ENCODE measurements at places on chromosomes 3 and 15. TPM values are rescaled to one million over a fixed set of nuclear protein-coding genes. Genes with fewer than 3 reads are reported as not detected.
A peak's percentile ranks its signal among the peaks of the same experiment; 100 is the strongest.

- peak; percentile 5 for DNase-seq
Measured at GRCh38 chr15:100866386-100867330, 13.0 kb upstream of the ALDH1A3 start.

DNA sequence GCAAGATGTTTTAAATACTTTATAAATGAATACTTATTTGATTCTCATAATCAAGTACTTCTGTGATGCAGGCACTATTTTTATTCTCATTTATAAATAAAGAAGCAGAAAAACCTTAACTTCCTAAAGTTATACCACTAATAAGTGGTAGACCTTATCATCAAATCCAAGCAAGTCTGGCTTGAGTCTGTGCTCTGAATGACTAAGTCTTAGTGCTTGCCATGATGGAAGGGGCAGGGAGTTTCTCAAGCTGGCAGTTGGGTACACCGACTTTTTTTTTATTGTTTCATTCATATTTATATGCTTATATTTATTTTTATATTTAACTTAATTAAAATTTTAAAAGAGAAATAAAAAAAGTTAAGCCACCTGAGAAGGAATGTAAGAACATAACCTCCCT is 23.6 kb downstream of the SLMAP start:
- DNase-seq, result no peak

DNA sequence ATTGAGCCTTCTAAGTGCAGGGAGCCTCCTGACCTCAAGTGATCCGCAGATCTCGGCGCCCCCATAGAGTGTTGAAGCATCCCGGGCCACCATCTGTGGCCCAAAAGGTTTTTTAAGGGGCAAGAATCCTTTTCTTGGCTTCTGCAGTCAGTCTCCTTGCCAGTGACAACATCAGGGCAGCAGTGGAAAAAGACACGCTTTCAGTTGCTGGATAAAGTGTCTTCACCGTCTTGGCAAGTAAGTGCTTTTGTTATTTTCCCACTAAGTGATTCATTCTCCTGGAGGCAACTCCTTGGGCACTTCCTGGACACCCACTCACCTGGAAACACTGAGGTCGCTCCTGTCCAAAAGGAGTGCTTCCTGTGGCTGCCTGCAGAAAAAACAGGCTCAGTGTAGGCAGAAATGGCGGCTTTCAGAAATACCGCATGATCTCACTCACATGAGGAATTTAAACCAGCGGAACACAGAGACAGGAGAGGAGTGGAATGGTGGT is 71.7 kb upstream of the ABHD2 start:
- no peak for DNase-seq

- no peak for DNase-seq
Measured at GRCh38 chr3:37558580-37558979, 303.1 kb upstream of the CTDSPL start.

DNA sequence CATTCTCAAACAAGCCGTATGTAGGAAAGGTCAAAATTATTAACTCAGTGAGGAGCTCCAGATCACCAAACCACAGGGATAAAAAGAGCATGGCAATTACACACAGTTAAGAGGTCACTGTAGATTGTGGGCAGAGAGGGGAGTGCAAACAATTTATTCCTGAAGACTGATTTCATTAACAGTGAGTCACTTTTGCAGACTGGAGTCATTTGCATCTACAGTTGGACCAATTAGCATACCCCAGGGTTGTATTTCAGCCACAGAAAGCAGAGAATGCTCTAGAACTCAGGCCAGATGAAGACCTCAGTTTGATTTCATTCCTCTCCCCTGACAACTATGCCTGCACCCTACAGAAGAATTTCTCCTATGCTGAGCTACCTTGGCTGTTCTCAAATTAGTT is 40.1 kb downstream of the SETMAR start:
- no peak for DNase-seq

GRCh38 chr3:191138937-191139336 is 60.1 kb upstream of the OSTN start:
- DNase-seq, result no peak

GRCh38 chr15:48814286-48814685 is 3.4 kb upstream of the CEP152 start:
- no peak for DNase-seq

GRCh38 chr3:114565216-114565615 is 271.4 kb downstream of the TIGIT start:
- no peak for DNase-seq

- no peak for DNase-seq
Measured at GRCh38 chr3:38029400-38030125, at the start of gene PLCD1. Gene PLCD1 (minus strand): TSS chr3:38029642. CDS start chr3:38029539, 103 bp downstream.

DNA sequence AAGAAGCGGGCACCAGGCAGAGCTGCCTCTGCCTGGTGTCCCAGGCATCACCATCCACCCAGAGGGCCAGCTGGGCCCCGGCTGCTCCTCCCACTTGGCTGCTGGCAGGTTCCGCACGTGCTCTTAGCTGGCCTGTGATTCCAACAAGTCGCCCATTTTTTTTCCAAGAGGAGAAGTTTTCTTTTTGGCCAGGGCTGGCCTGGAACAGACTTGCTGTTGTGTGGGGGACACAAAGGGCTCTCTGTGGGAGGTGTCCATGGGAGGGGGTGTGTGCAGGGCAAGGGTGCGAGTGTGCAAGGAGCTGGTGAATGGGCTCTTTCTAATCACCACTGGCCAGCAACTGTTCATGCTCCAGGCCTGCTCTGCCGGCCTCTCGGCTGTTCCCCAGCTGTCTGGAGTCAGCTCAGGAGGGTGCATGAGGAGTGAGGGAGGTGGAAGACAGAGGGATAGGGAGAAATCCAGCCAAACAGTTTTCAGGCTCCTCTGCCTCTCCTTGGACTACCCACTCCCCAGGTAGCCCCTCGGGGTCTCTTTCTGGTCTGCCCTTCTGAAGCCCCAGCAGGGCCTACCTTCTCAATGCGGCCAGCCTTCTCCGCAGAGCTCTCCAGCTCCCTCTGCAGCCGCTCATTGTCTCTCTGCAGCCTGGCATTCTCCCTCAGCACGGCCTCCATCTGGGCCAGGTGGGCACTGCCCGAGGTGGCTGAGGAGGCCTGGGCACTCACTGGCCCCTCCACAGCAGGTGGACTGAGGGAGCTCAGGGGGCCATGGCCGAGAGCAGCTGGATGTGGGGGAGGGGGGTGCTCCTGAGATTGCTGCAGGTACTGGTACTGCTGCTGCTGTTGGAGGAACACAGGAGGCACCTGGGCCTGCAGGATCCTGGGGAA is 7.1 kb downstream of the AMOTL2 start:
- DNase-seq, result no peak

Gene ARHGEF3
- 2.7 TPM for total RNA-seq

Gene TTBK2
- 8.5 TPM for total RNA-seq

Gene TRH
- not detected for total RNA-seq

DNA sequence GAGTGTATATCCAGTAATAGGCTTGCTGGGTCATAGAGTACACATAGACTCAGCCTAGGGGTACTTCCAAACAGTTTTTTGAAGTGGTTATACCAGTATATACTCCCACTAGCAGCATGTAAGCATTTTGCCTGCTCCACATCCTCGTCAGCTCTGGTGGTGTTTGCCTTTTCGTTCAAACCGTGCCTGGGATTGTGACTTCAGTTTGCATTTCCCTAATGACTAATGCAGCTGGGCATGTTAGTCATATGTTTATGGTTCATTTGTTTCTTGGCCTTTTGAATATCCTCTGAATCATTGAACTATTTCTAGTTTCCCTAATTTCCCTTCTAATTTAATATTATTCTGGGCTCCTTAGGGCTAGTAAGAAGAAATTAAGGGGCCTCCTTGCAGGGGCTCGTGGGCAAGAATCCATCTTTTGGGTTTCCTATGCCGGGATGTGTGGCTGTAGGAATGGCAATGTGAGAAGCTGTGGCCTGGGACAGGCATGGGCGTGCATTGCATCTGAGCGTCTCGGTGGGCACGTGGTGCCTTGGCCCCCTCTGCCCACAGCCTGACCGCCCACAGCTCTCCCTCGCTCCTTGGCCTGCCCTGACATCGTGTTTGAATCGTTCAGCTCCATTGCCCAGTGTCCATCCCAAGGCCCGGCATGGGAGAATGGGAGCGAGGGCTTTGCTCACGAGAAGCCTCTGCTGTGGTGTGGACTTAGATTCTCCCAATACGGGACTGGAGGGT is 26.4 kb downstream of the FAH start:
- no peak for DNase-seq

DNA sequence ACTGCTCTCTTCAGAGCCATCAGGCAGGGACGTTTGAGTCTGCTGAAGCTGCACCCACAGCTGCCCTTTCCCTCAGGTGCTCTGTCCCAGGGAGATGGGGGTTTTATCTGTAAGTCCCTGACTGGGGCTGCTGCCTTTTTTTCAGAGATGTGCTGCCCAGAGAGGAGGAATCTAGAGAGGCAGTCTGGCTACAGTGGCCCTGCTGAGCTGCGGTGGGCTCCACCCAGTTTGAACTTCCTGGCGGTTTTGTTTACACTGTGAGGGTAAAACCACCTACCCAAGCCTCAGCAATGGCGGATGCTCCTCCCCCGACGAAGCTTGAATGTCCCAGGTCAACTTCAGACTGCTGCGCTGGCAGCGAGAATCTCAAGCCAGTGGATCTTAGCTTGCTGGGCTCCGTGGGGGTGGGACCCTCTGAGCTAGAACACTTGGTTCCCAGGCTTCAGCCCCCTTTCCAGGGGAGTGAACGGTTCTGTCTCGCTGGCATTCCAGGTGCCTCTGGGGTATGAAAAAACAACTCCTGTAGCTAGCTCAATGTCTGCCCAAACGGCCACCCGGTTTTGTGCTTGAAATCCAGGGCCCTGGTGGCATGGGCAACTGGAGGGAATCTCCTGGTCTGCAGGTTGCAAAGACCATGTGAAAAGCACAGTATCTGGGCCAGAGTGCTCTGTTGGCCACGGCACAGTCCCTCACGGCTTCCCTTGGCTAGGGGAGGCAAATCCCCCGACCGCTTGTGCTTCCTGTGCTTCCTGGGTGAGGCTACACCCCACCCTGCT is 21.1 kb upstream of the ST6GAL1 start:
- peak; percentile 38 for DNase-seq

Gene CCR1
- total RNA-seq, result not detected

- no peak for DNase-seq
Measured at GRCh38 chr3:94524102-94524919, 461.4 kb downstream of the NSUN3 start.

DNA sequence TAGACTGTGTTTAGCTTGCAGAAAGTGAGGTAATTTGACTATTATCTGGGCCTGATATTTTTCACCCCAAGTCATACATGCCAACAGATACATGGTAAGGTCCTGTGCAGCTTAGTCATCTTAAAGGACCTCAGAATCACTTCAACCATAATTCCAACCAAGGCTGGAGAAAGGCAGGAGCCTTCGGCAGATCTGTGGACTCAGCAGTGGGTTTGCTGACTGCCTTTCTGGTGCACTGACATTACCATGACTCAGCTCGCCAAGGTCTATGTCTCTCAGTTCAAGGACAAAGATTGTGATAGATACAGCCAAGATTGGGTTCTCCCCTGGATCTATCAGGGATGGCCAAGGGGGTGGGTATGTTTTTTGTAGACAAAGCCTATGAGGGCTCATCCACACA is 32.7 kb downstream of the LYZL4 start:
- no peak for DNase-seq

DNA sequence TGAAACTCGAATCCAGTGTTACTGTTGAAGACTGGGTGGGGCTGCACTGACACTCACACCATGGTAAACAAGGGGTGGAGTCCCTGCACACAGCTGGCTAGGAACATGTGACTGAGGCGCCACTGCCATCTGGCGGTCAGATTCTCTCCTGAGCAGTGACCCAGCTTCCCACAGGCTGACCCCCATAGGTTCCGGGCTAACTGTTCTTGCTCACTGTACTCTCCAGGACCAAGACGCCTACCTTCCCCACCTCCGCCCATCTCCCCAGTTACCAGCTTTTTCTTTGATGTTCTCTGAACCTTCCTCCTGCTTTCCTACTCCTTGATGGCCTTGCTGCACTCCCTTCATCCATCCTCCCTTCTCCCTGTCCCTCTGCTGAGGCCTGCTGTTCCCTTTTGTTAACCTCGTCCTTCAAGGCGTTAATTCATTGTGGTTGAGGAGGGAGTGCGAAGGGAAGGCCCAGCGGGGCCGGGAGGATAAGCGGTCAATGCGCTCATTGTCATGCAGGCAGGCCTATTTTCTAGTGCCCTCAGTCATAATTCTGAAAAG is 115.2 kb downstream of the ATP8B4 start:
- peak; percentile 81 for DNase-seq

Data from K562 (cell line).